ENCODE measurements at places on chromosomes 5 and 9.

DNA sequence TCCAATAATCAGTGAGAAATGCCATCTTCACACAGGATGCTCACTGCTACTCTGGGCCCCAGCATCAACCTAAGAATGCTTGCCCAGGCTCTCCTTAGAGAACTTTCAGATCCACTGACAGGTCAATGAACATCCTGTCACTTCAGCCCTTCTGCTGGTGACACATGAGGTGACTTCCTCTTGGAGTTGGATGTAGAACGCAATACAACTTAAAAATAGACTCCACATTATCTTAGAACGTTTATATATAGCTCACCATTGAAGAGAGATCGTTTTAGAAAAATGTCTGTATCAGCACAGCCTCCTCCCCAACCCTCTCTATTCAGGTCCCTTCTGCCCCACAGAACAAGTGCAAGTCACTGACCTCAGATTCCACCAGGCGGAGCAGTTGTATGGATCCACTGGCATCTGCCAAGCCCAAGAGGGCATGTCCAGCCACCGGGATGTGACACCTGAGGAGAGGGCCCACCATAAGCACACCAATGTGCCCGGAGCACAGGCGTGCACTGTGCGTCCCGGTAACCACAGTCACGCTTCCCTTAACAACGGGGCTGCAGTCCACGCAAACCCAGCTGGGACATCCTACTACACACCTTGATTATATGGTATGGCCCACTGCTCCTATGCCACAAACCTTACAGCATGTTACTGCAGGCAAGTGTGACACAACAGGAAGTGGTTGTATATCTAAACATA, 2.9 kb downstream of the DPH7 start:
- no peak for DNase-seq

GRCh38 chr5:35342664-35343063, 112.4 kb upstream of the PRLR start:
- DNase-seq, result no peak

- no peak for DNase-seq
Measured at GRCh38 chr5:113022661-113023060, 46.1 kb downstream of the DCP2 start.

DNA sequence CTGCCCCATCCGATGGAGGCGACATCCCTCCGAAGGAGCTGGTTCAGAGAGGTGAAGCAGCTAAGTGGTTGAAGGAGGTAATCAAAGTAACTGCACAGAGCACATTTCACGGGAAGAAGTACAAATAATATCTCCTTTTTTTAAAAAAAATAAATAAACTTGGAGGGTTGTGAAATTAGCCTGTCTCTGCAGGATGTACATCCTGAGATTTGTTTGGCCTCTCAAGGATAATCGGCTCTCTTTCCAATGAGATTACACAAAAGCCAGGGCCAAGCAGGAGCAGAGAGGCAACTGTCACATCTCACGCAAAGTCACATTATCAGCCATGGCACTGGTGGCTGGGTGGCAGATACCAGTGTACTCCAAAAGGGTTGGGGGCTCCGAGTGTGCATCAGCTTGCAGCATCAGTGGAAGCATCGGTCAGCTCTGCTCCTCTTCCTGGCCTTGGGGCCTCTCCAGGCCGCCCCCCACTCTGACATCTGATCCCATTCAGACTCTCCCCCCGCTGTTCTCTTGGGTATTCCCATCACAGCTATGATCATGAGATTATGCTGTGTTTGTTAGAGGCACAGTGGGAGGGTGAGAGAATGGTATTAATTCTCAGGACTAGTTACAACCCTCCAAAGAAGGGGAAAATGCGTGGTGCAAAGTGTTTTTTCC, 109.9 kb downstream of the UGCG start:
- DNase-seq, result no peak

DNA sequence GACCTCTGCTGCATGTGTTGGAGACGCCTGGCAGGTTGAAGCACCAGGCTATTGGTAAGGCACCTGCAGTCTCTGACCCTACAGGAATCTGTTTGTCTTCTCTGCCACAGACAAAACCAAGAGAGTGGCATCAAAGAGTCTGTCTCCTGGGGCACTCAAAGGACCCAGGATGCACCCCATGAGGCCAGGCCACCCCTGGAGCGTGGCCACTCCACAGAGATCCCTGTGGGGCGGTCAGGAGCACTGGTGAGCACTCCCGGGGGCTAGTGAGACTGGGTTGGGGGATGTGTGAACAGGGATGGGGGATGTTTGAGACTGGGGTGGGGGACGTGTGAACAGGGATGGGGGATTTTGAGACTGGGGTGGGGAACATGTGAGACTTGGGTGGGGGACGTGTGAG, 240.3 kb downstream of the CACNA1B start:
- no peak for DNase-seq

- no peak for DNase-seq
Measured at GRCh38 chr5:160039810-160040470, 31.0 kb downstream of the TTC1 start.

DNA sequence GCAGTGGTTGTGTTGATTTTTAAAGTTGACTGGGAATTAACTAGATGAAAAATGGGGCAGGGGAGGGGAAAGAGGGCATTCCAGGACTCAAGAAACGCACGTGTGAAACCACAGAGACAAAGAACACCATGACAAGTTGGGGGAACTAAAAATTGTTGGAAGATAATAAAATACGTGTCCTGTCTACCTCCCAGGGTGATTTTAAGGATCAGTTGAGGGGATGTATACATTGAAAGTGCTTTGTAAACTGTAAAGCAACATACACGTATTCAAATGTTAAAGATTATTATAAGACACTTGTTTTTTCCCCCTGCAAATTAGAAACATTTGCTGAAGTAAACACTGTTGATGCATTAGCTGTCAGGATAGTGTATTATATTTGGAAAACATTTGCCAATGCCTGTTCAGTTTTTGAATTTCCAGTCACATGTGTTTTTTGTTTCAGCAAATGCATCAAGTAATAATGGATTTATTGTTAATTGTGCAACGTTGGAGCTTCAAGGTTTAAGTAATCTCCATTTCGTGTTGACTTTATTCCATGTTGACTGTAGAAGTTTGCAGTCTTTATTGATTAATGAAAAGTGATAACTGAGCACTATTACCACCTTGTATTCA, 412.7 kb downstream of the ACTL7B start:
- no peak for DNase-seq

- DNase-seq, result no peak
Measured at GRCh38 chr5:135373736-135374515, 25.1 kb downstream of the MACROH2A1 start.

GRCh38 chr5:10017786-10018185, 231.9 kb downstream of the ATPSCKMT start:
- no peak for DNase-seq

DNA sequence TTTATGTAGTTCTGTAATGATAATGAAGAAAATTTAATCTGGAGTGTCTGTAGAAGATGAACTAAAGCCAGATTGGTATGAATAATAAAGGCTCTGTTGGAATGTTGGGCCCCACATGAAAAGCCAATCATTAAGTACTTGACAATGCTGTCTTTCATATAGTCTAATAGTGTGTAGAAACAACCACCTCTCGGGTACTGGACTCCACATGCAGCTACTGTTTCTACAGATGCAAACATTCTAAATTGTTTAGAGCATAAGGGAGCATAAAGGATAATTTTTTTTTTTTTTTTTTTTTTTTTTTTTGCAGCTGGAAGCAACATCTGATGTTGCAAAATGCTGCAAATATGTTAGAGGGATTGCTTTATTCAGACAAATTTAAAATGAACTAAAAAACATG, 354.3 kb downstream of the KCTD16 start:
- DNase-seq, result no peak

DNA sequence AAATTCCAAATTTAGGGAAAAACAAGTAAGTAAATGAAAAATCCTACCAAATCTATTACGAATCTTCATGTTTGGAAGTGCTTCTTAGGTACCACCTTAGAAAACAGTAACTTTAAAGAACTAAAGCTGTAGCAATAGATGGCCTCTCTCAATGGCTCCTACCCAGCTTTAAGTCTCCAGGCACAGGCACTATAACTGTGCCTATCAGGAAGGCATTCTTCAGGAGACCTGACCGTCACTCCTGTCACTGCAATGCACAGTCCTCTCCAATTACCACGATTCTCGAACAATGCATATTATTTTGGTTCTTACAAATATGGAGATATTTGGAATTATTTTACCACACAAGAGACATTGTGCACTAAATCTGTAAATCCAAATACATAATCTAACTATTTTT, 12.9 kb downstream of the NFIB start:
- no peak for DNase-seq

GRCh38 chr5:17433406-17433805, 64.6 kb upstream of the TAF11L2 start:
- no peak for DNase-seq

GRCh38 chr5:142134331-142135010, 25.9 kb downstream of the NDFIP1 start:
- no peak for DNase-seq

DNA sequence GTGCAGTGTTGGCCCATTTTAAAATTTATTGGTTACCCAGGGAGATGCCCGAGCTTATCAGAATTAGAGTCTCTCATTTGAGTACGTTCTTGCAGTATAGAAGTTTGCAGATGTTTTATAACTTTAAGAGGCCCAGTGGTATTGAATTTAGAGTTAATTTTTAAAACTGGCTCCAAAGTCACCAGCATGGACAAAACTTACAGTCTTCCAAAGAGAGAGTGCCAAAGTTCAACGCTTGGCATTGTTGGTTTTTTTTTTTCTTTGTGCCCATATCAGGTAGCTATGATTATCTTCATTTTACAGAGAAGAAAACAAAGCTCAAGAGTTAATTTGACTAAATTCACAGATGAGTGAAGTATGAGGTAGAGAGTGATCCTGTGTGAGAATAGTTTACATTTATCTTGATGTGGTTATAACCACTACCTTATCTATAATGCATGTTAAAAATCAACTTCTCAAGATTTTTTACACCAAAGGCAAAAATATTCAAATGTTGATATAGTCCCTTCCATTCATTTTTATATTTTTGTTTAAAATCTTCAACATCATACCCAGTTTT, 273.7 kb upstream of the DMRT1 start:
- DNase-seq, result no peak

GRCh38 chr5:151722546-151722945, 35.8 kb upstream of the SPARC start:
- no peak for DNase-seq

- no peak for DNase-seq
Measured at GRCh38 chr9:95284162-95285080, 33.1 kb downstream of the FANCC start.

DNA sequence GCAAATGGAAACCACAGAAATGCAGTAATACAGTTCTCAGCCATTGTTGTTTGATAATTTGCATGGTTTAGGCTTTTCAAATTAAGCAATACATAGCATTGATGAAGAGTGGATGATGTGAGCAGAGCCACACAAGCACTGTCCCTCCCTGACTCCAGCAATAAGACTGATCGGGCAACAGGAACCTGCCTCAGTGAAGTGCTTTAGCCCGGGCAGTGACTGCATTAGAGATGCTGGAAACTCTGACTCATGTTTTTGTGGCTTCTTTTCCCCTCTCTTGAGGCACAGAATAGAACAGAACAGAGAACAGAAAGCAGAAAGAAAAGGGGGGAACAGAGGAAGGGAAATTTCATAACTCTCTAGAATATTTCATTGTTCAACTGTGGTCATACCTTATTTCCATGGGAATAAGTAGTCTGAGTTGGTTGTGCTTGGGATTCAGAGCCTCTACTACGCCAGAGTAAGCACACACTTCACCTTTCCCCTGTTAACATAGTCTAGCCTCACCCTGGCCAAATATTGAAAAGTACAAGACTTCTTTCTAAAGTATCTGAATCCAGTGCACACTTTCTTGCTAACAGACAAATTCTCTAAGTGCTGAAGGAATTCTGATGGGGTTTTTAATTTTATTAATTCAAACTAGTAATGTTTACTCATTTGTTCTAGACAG, 164.8 kb upstream of the VCAN start:
- no peak for DNase-seq

GRCh38 chr5:8683496-8683895, 814.5 kb downstream of the MTRR start:
- no peak for DNase-seq

GRCh38 chr5:74464512-74465209, 175.9 kb downstream of the ENC1 start:
- DNase-seq, result no peak

- DNase-seq, result no peak
Measured at GRCh38 chr5:118224546-118224945, 763.8 kb downstream of the DTWD2 start.

DNA sequence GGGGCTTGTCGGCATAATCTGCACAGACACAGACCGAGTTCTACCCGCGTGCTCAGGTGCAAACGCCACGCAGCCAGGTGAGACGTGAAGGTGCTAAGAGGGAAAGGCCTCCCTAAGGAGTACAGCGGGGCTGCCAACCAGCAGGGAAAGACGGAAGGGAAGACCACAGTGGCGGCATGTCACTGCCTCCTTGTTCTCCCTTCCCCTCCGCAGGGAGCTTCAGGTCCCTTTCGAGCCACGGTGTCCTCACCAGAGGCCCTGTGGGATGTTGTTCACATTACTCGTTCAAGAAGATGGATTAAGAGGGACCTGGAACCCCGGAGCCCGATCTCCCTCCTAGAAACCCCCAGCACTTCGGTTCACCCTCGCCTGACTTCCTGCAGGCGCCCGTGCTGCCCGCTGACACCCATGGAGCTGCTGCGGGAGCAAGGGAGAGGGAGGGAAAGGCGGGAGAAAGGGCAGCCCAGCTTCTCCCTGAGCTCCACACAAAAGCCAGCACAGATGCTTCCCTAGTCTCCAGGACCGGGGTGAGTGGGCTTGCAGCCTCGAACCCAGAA, 686 bp downstream of the BRD9 start:
- no peak for DNase-seq

Measured in stimulated activated CD8-positive, alpha-beta memory T cell treated with anti-CD3 and anti-CD28 coated beads, Interleukin-4, amount 100 ng/mL, for 1 hour (primary cell).